Panc1 (cell line): ENCODE measurements at places on chromosomes 7 and 10.

- DNase-seq: no peak
These were observed 71.8 kb downstream of the SEMA3C start for GRCh38 chr7:80847027-80847426.

DNA sequence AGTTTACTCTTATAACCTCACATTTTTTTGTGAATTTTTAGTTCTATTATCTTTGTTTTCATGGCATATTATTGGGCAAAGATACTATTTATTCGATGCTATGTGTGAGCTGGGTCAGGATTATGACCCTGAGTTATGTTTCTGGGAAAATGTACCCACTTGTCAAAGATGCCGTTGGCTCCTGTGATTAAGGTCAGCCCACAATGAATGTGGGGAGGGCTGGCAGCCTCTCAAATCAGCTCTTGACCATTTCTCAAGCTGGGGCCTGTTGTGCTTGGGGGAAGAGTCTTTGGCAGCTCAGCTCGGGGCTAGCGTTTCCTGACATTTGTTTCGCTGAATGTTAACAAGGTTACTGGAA lies 97.5 kb downstream of the TCF7L2 start:
- no peak for DNase-seq

- DNase-seq: no peak
These were observed 11.7 kb downstream of the RPA3 start for GRCh38 chr7:7706556-7707172.

DNA sequence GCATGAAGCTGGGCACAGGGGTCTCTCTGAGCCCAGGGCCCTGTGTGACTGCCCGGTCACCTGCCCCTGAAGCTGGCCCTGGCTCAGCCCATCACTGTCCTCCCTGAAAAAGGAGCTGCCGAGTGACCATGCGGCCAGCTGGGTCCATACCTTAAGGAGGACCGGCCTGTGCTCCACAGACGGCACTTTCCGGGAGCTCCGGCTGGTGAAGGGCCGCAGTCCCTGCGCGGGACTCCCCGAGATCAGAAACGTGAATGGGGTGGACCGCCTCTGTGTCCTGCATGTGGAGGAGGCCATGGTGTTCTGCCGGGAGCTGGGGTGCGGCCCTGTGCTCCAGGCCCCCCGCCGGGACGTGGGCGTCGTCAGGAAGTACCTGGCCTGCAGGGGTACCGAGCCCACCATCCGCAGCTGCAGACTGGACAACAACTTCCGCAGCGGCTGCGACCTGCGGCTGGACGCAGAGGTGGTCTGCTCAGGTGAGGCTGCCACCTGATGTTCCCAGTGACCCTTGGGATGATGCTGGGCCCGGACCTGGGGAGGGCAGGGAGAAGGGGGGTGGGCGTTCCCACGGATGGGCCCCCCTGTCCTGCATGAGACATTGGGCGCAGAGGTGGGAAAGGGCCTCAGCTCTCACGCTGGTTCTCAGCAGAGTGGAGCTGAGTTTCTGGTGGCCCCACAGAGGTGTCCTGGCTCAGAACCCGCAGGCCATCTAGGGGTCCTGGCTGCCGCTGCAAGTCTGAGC lies 3.5 kb downstream of the SCART1 start:
- DNase-seq: no peak

GRCh38 chr7:107201795-107202450 lies 33.1 kb downstream of the HBP1 start:
- DNase-seq: peak; percentile 42

DNA sequence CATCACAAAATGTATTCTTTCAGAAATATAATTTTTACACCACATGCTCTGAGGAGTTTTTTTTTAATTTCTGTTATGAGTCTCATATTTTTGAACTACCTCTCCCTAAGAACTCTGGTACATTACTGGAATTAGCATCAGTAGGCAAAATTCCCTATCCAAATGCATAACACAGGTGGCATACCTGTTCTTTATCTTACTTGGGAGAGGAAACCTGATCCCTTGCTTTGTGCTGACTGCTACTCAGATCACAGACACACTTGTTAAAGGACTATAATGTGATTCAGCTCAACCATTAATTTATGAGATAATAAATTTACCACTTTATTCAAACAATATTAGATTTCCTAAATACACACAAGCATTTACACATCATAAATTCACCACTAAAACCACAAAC lies 617.2 kb downstream of the GRM8 start:
- DNase-seq: no peak

- DNase-seq: peak; percentile 82
These were observed 30.2 kb upstream of the ANKRD2 start for GRCh38 chr10:97542169-97543024.

- no peak for DNase-seq
These were observed 57.9 kb upstream of the TMEM72 start for GRCh38 chr10:44853148-44853734.

DNA sequence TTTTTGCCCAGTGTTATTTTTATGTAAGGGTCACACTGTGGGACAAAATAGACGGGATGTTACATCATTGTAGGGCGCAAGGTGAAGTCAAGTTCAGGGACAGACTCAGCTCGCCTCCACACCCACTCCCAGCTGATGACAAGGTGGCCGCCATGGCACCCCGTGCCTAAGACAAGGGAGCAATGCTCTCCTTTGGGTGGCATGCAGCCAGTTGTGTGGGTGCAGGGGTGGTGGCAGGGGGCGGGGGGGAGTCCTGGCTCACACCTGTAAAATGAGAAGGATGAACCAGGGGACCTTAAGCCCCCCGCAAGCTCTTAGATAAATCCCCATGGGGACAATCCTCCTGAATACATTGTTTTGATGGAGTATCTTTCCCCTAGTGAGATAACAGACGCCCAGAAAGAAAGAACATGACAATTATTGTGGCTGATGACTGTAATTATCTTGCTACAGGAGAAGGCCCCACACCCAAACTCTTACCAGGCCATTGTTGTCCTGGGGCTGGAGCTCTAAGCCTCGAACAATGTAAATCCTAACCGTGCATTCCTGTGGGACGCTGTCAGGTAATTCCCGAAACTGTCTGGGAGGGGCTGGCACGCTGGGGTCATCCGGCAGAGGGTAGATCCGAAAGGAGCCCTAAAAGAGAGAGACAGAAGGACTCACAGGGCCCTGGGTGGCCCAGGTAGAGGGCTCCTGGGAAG lies 148.7 kb downstream of the MYOF start:
- DNase-seq: no peak

GRCh38 chr7:74461970-74462706 lies 8.4 kb downstream of the GTF2IRD1 start:
- no peak for DNase-seq

GRCh38 chr7:91953618-91954017 lies 13.0 kb downstream of the AKAP9 start:
- no peak for DNase-seq

DNA sequence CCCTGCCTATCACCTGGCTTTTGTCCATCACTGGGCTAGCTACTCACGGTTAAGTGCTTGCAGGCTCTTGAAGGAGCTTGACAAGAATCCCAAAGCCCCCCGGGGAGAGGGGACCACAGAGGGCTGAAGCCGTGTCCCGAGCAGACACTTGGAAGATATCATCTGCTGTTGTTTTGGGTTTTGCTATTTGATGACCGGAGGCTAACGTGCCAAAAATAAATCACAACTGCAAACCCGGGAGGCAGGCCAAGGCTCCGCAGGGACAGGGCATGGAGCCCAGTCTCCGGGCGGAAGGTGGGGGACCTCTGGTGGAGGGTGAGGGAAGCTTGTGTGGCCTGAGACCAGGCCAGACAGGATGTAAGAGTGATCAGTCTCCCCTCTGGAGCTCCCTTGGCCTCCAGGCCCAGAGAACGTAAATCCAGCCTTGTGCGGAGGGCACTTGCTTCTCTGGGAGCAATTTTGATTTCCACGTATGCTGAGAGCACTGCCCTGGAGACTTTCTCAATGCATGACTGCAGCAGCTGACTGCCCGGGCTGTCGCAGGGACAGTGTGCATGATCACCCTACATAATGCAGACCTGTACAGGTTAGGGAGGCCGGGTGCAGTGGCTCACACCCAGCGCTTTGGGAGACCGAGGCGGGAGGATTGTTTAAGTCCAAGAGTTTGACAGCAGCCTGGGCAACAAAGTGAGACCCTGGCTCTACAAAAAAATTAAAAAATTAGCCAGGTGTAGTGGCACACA lies at the start of gene PHKG1:
Gene PHKG1 (minus strand): TSS at position 164 of the 743 bp plus-strand sequence. CDS start 4,011 bp downstream, outside the sequence.
- DNase-seq: no peak

DNA sequence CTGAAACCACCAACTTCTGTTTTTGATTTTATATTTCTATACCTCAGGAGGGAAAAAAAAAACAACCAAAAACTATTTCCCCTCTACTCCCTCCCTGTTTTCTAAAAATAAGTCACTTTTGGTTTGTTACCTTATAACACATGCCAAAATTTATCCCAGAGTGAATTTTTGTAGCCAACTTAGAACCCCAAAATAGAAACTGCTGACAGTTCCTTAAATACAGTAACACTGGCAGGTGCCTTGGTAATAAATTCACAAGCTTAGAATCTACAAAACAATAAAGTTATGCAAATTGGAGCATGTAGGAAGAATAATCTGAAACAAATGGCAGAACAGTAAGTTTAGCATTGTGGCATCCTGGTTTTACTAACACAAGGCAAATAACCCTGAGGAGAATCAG lies 165.0 kb upstream of the HDAC9 start:
- DNase-seq: no peak

DNA sequence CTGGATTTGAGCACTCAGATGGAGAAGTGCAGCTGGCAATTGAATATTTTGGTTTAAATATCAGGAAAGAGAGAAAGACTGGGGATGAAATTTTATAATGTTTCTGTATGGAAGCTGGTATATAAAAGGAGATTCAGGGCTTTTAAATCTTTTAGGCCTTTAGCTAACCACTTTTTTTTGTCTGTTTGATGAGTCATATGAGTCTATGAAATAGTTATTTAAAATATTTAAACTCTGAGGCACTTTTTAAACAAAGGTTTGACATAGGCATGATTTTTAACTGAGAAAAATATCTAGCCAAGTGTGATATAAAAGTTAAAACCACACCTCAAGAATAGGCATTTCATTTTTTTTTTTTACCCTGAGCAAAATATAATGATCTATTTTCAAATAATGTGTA lies 944.3 kb downstream of the GATA3 start:
- no peak for DNase-seq

DNA sequence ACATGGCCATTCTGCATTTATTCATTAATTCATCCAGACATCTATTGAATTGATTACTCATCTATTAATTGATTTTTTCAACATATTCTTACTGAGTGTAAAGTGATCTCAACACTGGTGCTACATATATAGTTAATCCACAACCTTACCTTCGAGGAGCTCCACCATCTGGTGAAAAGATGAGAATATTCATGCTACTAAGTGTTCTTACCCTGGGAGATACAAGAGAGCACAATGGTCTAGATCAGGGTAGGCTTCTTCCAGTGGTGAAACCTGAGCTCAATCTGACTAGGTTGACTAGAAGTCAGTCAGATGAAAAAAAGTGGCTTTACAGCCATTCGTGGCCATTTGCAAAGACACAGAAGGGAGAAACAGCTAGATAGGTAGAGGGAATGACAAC lies 507.4 kb downstream of the ANKRD7 start:
- DNase-seq: no peak

- no peak for DNase-seq
These were observed 66.2 kb downstream of the LOXL4 start for GRCh38 chr10:98201760-98202159.

DNA sequence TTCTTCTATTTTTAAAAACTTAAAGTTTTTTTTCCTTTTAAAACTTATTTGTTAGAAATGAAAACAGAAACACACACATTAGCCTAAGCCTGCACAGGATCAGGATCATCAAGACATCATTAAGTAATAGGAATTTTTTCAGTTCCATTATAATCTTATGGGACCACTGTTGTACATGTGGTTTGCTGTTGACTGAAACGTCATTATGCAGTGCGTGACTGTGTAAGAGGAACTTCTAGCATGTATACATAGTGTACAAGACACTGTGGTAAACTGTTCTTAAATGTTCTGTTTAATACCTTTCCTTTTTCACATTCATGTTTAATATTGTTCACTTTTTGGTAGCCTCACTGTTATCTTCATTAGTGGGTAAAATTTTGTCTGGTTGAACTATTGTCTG lies 12.1 kb downstream of the ENTPD7 start:
- no peak for DNase-seq
